Hindlimb muscle (tissue), 1 donor: ENCODE measurements at places on chromosomes 6 and 20.
A peak's percentile ranks its signal among the peaks of the same experiment; 100 is the strongest.

GRCh38 chr6:116409756-116410155 lies 39.0 kb downstream of the DSE start:
- no peak for DNase-seq

GRCh38 chr6:14254505-14254904 lies 136.9 kb downstream of the CD83 start:
- no peak for DNase-seq

- no peak for DNase-seq
Measured at GRCh38 chr6:139369568-139370282, 4.7 kb downstream of the CITED2 start.

DNA sequence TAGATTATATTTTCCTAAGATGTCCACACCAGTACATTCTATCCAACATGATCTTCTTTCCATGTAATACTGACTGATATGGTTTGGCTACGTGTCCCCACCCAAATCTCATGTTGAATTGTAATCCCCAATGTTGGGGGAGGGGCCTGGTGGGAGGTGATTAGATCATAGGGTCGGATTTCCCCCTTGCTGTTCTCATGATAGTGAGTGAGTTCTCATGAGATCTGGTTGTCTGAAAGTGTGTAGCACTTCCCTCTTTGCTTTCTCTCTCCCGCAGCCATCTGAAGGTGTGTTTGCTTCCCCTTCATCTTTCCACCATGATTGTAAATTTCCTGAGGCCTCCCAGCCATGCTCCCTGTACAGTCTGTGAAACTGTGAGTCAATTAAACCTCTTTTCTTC lies 12.2 kb upstream of the HBS1L start:
- no peak for DNase-seq

DNA sequence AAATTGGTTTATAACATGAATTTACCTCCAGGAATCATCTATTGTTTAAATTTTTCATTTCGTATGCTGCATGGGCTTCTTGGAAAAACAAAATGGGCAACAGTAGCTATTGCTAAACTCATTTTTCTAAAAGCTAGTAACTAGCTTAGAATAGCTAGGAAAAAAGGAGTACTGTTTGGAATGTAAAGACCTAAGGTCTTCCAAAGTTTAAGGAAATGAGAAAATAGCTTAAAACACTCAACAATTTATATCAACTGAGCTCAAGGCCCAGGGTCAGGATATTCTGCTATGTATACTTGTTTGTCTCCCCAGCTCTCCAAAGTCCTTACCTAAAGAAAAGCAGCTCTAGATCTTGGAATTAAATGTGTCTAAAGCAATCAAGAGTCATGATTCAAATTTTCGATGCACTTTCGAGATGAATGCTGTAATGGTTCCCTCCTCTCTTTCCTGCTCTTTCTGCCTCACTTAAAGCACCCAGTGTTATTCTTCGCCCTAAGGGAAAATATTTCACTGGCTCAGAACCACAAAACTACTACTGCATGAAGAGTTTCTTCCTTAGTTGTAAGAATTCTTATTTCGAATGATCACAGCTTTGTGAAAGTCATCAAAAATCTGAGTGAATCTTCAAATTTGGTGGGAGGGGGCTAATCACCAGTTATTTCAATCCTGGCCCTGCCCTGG lies 41.6 kb downstream of the LYRM4 start:
- peak; percentile 55 for DNase-seq

DNA sequence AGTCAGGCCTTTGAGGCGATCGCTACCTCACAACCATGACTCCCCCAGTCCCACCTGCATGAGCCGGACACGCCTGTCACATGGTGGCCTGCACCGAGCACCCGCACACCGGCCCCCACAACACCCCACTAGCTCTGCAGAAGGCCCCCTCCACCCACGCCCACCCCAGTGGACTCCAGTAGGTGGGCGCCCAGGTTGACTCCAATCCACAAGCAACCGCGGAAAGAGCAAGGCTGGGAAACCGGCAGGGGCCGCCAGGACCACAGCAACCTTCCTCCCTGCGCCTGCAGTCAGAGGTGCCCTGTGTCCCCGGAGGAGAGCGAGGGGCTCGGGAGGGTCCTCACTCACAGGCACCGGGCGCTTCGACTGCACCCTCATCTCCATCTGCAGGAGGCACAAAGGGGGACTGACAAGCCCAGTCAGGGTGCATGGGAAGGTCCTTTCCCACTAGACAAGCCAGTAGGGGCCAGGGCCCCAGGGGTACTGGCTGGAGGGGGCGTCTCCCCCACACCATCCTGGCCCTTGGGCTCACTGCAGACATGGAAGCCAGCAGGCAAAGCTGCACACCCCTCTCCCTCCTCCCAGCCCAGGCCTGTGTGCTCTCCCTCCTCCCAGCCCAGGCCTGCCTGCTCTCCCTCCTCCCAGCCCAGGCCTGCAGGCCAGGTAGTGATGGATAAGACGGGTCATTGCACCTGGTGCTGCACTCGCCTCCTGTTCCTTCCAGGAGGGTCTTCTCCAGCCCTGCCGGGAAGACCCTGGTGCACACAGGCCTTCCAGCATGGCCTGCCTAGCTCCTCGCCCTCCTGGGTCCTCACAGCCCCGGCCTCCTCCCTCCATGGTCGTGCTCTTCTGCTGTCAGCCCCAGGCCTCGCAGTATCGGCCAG lies 137.2 kb downstream of the DLL1 start:
- no peak for DNase-seq

- no peak for DNase-seq
Measured at GRCh38 chr6:138240476-138241245, 22.4 kb upstream of the PBOV1 start.

- DNase-seq, result no peak
Measured at GRCh38 chr6:40038626-40039025, 104.4 kb upstream of the MOCS1 start.

DNA sequence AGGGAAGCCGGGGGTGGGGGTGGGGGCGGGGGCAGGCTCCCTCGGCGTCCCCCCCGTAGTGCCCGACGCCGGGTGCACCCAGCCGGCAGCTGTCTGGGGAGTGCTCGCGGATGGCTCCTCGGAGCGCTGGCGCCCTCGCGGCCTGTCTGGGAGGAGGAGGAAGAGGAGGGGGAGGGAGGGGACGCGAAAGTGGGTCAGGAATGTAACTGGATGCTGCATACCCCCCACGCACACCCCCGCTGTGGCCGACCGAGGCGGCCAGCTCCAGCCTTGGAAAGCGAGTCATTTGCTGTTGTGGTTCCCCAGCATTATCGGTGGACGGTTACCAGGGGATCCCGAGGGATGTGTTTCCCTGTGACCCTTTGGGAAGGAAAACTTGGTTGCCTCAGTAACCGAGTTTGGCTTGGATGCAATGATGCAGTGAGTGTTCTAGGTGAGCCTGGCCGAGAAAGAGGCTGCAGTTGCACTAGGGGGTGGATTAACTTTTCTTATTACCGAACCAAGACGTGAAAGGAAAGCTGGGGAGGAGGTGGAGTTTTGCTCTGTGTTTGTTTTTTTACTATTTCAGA lies 55.2 kb upstream of the RREB1 start:
- peak; percentile 49 for DNase-seq

GRCh38 chr6:11094411-11094851 lies 797 bp downstream of the SMIM13 start:
- peak; percentile 38 for DNase-seq

- no peak for DNase-seq
Measured at GRCh38 chr6:3026791-3027626, 27.3 kb downstream of the NQO2 start.

GRCh38 chr6:29376003-29376402 lies 912 bp upstream of the OR12D3 start:
- DNase-seq, result no peak

DNA sequence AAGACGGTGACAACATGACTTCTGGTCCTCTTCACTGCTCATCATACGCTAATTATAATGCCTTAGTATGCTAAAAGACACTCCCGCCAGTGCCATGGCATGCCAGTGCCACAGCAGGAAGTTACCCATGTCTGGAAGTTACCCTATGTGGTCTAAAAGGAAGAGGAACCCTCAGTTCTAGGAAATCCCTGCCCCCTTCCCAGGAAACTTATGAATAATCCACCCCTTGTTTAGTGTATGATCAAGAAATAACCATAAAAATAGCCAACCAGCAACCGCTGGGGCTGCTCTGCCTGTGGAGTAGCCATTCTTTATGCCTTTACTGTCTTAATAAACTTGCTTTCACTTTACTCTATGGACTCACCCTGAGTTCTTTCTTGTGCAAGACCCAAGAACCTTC lies 15.8 kb upstream of the SERPINB9 start:
- no peak for DNase-seq

- DNase-seq, result no peak
Measured at GRCh38 chr6:37126961-37127616, 42.9 kb upstream of the PIM1 start.

DNA sequence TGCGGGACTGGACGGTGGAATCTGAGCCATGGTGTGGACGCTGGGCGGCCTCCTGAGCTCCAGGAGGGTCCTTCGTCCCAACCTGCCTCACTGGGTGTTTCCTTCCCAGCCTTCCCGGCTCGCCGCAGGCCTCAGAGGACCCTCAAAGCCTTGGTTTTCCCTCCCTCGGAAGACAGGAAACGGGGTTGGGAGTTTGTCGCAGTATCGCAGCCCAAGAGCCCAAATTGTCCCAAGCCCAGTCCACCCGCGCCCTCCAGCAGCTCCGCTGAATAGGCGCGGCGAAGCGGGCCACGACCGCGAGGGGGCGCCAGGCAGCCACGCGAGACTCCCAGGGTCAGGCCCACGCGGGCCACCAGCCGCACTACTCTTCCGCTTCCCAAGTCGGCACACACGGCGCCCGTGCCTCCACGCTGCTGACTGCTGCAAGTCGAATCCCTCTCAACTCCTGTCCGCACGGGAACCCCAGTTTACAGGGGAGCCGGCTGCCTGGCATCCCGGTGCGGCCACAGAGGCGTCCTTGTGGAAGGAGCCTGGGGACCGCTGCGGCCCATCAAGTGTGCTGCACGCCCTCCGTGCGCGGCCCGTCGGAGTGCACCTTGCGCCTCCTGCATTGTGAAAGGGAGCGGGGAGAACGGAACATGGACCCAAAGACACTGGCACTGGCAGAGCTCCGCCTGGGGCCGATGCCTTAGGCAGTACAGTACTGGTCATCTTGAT lies 40.4 kb upstream of the HMGA1 start:
- DNase-seq, result peak; percentile 79

- no peak for DNase-seq
Measured at GRCh38 chr6:124753562-124754105, 208.6 kb upstream of the RNF217 start.

- no peak for DNase-seq
Measured at GRCh38 chr20:48841875-48842529, 14.2 kb upstream of the PREX1 start.

GRCh38 chr20:9571783-9572182 lies 57.4 kb downstream of the LAMP5 start:
- DNase-seq, result no peak

DNA sequence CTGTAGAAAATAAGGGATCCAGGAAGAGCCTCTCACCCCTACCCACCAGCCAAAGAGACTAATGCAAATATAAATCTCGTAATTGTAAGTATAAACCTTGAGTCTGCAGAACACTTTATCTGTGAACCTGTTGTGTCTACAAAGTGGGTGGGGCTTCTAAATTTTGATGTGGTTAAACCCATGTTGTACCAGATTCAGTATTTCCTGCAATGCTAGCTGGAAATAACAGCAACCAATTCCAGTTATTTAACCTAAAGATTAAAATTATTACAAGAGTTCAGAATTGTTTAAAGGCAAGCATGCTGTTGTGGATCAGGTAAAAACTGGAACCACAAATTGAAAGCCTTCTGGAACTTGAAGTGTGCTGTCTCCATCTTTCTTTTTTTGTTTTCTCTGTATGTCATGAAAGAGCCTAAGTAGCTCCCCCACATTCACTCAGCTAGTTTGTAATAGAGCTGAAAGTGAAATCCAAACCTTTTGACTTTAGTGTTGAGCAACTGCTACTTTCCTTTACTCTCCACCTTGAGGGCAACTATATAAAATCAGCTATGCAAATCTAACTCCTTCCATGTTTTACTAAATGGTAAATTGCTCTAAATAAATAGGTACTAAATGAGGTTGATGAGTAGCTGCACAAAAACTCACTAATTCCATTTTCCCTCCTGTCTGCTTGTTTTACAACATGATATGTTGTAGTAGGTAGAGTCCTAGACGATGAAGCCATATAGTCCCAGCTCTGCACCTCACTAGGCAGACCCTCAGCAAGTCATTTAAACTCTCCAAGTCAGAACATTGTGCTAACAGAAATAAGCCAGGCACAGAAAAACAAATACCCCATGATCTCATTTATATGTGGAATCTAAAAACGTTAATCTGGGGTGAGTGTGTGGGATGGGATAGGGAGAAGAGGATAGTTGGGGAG lies 17.9 kb upstream of the THEMIS start:
- no peak for DNase-seq

GRCh38 chr20:44405785-44406571 lies 50.5 kb downstream of the HNF4A start:
- DNase-seq, result no peak

- no peak for DNase-seq
Measured at GRCh38 chr6:3205913-3206312, 21.5 kb downstream of the TUBB2B start.

GRCh38 chr6:44662461-44663121 lies 275.1 kb downstream of the CDC5L start:
- no peak for DNase-seq

- no peak for DNase-seq
Measured at GRCh38 chr6:111784433-111784832, 88.8 kb downstream of the FYN start.

DNA sequence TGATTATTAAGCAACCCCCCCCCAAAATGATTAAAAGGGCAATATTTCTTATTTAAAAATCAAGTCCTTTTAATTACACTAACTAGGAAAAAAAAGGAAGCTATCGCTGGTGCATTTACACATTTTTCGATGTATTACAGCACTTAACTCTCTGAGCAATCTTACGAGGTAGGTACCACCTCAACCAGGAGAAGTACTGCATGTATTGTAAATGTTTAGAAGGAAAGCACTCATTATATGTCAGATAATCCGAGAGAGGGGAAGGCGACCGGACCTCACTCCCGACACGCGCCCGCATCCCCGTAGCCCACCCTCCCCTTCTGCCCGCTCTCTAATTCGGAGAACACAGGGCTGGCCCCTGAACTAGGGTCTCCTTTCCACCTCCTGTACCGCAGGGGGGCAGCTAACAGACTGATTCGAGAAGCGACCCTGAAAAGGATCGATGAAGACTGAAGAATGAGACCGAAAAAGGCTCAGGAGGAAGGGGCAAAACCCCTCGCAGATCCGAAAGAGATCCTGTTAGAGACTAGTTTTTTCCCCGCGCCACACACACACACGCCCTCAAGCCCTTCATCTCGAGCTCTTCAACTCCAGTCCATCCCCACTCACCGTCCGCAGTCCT lies 337 bp downstream of the ESF1 start:
- DNase-seq, result no peak

GRCh38 chr6:10720265-10720959 lies 2.5 kb upstream of the TMEM14C start:
- peak; percentile 61 for DNase-seq

GRCh38 chr20:57659517-57660180 lies 39.4 kb upstream of the ZBP1 start:
- no peak for DNase-seq

DNA sequence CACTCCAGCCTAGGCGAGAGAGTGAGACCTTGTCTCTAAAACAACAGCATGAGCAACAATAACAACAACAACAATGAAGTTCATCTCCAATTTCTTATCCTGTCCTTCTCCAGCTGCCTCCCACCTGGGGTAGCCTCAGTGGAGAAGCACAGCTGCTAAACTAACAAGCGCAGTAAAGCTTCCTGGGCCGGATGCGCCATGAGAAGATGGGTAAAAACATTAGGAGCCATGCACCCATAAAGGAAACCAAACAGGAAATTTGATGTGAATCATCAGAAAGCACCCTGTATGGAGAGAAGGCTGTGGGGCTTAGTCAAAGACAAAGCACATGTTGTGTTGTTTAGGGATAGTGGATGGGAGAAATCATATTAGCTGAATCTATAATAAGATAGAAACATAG lies 61.1 kb upstream of the CCN6 start:
- DNase-seq, result no peak

- no peak for DNase-seq
Measured at GRCh38 chr6:144909753-144910285, 624.7 kb downstream of the UTRN start.
